ENCODE measurements at places on chromosomes 2 and 18.

DNA sequence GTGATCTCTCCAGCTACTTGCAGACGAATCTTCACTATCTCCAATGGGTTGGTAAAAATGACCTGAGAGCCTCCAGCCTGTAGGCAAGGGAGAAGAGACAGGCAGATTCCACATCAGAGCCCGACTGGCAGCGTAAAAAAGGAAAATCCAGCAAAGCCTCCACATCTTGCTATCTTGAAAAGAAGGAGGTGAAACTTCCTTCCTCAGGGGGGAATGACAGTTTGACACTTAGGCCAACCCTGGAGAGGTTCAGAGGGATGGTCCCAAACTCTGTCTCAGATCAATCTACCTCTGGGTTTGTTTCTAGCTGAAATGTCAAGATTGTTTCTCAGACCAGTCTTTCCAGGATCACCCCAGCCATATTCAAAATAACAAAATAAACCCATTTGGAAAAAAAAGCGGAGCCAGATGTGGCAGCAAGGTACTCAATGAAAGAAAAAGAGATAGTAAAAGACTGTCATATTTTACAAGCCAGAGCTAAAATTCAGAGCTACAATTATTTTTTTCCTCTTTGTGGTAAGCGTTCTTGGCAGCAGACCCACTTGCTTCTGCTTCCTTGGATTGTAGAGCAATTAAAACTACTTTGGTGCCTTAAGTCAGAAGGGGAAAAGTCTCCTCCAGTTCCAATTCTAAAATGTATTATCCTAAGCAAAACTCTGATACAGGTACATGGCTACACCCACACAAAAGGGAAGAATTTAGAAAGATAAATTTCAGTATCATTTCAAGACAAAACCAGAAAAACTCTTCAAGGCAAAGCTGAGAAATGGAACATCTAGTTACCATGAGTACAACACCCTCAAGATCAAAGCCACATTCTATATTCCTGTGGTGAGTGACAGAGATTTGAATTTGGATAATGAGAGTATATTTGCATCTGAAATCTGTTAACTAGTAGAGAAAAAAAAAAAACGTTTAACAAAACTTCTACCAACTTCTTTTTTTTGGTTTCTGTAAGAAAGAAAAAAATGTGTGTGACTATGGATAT lies 100.1 kb downstream of the SLC25A12 start:
- DNase-seq, result no peak

DNA sequence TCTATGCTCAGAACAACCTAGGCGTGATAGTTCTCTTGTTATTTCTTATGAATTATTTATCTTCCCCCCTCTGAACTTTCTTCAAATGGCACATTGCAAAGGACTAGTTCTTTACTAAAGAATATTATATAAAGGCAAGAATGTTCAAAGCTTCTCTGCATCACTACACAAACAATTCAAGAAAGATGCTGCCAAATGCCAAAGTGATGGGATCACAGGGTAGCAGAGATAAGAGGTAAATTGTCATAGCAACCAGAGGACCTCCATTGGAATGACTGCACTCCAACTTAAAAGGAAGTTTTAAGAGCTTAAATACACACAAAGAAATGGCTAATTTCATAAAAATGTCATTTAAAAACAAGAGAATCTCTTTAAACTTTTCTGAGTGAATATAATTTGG lies 72.8 kb downstream of the AQP4 start:
- DNase-seq, result no peak

GRCh38 chr18:54269893-54270844 lies 852 bp downstream of the POLI start:
- DNase-seq, result no peak

GRCh38 chr18:58114766-58115165 lies 70.7 kb downstream of the NEDD4L start:
- no peak for DNase-seq

DNA sequence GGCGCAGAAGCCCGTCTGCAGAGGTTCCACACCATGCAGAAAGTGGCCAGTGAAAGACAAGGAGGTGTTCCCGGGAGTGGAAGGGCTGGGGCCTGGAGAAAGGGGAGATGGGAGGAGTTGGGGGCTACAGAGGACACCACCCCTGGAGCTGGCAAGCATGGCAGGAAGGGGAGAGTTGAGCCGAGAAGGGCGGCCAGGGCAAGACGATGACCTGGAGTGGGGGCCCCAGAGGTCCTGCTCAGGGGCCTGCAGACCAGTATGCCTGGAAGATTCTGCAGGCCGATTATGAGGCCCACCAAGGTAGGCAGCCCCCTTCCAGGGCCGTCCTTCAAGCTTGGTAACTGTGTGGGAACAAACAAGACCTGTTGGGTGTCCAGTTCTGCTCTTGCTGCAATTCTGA lies 33.1 kb downstream of the RBFA start:
- no peak for DNase-seq

GRCh38 chr2:33526921-33527320 lies 50.5 kb downstream of the RASGRP3 start:
- DNase-seq, result no peak

- no peak for DNase-seq
Measured at GRCh38 chr2:12493031-12493513, 223.7 kb upstream of the TRIB2 start.

- no peak for DNase-seq
Measured at GRCh38 chr2:63052411-63053080, 1.9 kb downstream of the OTX1 start.

DNA sequence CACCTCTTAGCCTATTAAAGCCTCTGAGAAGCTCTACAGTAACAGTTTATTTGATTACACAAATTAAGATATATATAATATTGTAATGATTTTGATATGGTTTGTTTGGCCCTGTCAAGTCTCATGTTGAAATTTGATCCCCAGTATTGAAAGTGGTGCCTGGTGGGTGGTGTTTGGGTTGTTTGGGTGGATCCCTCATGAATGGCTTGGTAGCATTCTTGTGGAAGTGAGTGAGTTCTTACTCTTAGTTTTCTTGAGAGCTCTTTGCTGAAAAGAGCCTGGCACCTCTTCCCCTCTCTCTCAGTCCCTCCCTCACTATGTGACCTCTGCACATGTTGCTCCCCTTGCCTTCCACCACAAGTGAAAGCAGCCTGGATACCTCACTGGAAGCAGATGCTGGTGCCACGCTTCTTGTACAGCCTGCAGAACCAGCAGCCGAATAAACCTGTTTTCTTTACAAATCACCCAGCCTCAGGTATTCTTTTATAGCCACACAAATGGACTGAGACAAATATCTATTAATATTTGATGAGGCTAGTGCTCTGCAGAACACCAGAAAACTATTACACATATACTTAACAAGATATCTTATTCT lies 52.8 kb downstream of the SLC4A10 start:
- no peak for DNase-seq

- no peak for DNase-seq
Measured at GRCh38 chr2:226790011-226790410, 9.6 kb downstream of the IRS1 start.

DNA sequence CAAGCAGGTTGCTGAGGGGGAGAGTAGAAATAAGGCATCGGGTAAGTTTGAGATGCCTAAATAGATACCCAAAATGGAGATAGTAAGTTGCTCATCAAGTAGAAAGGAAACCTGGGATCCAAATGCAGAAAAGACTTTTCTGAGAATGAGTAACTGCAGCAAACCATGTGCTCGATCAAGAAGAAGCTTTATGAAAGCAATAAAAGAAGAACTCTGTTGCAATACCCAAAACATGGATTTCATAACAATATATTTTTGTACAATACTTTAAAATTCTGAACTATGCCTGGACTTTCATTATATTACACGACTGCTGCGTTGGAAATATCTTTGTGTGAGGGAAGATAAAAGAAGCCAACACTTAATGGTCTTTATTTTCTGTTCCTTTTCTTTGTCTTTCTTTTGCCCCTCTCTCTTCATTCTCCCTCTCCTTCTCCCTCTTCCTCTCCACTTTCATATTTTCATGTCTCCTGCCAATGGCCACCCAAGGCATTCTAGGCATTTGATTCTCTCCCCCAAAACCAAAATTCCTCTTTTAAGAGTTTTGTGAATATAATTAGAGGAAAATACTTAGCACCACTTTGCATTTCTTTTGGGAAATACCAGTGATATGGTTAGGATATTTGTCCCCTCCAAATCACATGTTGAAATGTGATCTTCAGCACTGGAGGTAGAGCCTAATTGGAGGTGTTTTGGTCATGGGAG lies 257.6 kb downstream of the MREG start:
- no peak for DNase-seq

- DNase-seq, result no peak
Measured at GRCh38 chr2:63051042-63051794, 588 bp downstream of the OTX1 start.

DNA sequence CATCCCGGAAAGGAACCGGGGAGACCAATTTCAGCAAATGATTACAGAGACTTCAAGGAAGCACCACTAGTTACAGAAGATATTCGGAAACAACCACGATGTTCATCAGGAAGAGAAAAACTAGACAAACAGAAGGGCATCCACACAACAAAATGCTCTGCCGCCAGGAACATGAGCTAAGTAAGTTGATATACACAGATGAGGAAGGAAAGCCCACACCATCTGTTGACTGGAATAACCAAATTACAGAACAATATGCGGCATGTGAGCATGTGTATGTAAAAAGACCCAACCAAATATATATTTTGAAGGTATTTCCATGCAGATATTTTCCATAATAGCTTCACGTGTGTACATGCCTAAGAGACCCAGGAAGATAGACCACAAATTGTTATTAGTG lies 47.0 kb downstream of the ACKR3 start:
- no peak for DNase-seq

- no peak for DNase-seq
Measured at GRCh38 chr2:190628591-190629319, 20.1 kb upstream of the NAB1 start.

DNA sequence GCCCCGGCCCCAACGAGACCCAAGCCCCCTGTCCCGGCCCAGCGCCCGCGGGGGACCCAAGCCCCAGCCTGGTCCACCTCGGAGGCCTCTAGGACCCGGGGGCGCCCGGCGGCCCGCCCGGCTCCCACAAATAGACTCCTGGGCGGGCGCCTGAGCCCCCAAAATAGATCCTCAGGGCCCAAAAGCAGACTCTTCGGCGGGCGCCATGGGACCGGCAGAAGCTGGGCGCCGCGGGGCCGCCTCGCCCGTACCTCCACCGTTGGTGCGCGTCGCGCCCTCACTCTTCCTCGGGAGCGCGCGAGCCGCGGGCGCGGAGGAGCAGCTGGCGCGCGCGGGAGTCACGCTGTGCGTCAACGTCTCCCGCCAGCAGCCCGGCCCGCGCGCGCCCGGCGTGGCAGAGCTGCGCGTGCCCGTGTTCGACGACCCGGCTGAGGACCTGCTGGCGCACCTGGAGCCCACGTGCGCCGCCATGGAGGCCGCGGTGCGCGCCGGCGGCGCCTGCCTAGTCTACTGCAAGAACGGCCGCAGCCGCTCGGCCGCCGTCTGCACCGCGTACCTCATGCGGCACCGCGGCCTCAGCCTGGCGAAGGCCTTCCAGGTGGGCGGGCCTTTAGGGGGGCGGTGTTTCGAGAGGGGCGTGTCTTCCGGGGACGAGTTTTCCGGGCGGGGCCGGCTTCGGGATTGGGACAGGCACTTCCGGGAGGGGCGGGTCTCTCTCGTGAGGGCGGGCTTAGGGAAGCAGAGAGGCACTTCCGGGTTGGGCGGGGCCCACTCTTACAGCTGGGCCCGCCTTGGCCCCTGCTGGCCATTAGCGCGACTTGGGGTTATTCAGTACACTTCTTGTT lies 545 bp downstream of the DUSP28 start:
- peak; percentile 99 for DNase-seq

- DNase-seq, result no peak
Measured at GRCh38 chr2:7053650-7054265, 136.5 kb downstream of the RNF144A start.

DNA sequence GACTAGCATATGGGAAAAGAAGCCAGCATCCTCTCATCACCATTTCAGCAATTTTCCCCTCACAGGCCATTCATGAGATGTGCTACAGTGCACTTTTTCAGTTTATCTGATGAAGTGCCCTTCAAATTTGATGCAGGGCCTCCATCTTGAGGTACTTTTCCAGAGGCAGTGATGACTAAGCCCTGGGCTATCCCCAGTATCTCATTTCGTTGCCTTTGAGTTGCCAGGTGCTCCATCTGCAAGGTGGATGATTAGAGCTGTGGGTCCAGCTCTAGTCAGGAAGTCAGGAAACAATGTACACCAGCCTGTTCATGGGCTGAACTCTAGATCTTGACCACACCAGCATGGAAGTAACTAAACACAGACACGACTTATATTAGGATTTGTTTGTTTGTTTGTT lies 425.2 kb downstream of the METTL4 start:
- DNase-seq, result no peak

DNA sequence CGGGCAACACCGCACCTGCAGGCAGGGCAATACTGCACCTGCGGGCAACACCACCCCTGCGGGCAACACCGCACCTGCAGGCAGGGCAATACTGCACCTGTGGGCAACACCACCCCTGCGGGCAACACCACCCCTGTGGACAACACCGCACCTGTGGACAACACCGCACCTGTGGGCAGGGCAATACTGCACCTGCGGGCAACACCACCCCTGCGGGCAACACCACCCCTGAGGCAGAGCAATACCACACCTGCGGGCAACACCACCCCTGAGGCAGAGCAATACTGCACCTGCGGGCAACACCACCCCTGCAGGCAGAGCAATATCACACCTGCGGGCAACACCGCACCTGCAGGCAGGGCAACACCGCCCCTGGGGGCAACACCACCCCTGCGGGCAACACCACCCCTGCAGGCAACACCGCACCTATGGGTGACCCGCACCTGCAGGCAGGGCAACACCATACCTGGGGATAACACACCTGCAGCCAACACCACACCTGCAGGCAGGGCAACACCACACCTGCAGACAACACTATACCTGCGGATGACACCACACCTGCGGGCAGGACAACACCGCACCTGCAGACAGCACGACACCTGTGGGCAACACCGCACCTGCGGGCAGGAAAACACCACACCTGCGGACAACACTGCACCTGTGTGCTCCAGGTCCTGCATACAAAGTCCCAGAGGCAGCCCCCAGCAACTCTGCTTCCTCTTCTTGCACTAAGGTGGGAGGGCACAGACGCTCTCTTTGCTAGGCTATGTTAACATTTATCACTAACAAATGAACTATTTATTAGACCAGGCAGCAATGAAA lies 57.7 kb downstream of the EIPR1 start:
- DNase-seq, result no peak

DNA sequence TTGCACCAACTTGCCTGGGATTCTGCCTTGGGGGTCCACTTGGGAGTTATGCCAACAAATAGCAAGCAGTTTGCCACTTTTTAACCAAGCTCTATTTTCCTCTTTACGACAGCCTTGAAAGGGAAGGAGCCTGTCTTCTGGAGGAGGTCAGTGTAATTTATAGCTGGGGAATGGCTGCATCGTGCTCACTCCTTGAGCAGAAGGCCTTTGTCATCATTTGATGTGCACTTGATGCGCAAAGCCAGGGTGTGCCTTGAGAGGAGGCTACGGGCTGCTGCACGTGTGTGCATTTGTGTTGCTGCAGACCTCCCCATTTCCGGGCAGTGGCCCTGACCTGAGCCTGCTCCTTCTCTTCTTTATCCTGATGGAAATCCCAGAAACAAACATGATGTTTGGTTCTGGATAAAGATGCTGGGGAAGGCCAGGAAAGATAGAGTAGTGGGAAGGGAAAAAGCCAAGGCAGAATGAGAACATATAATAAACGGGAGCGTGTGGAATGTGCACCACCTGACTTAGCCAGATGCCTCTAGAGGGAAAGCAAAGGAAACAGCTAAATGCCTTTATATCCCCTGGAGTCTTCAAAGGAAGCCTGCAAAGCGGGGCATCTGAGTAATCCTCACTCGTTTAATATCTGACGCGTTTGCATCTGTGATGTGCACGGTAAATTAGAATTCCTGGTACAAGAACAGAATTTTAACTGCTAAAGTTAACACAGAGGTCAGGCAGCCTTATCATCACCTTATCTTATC lies 68.3 kb upstream of the ZNF521 start:
- no peak for DNase-seq

Measured in stimulated activated CD4-positive, alpha-beta T cell treated with anti-CD3 and anti-CD28 coated beads, Interleukin-15, amount 100 ng/mL, for 1 hour (primary cell).